ENCODE measurements at places on chromosomes 3 and 15.
A peak's percentile ranks its signal among the peaks of the same experiment; 100 is the strongest.

- no peak for DNase-seq
These were observed 61.4 kb downstream of the ZNF609 start for GRCh38 chr15:64521726-64522164.

GRCh38 chr15:74961616-74962015, 5.0 kb upstream of the RPP25 start:
- no peak for DNase-seq

GRCh38 chr3:158808697-158809096, 6.8 kb downstream of the MFSD1 start:
- no peak for DNase-seq

GRCh38 chr3:39383045-39383880, at the start of gene SLC25A38:
Gene SLC25A38 (plus strand): TSS chr3:39383370. CDS start chr3:39383725, 355 bp downstream.
- peak; percentile 63 for DNase-seq

DNA sequence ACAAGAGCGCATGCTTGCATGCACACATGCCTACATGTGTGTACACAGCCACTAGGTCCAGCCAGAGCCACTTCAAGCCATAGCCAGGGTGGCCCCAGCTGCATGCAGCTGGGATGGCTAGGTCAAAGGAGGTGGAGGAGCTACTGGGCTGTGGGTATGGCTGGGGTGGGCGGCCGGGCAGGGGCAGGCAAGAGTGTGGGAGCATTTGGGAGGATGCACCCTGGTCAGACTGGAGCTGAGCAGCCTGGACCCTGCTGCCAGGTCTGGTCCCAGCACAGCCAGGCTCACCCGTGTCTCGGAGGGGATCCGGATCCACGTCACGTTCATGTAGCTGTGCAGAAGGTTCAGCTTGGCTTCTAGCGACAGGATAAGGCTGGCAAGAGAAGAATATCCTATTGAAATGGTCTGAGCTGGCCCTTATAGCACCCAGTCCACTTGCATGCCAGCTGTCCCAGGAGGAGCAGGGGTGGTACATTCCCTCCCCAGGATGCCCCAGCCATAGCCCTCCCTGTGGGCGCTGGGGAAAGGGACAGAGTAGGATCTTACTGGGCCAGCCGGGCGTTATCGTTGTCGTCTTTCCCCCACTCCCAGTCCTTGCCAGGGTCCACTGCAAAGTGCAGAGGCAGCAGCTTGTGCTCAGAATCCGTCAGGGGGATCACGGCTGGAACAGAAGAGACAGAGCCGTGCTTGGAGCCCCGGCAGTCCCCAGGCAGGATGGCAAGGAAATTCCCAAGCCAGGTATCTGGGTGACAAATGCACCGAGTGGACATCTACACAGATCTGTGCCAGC, 160.5 kb downstream of the KLF13 start:
- DNase-seq = no peak

DNA sequence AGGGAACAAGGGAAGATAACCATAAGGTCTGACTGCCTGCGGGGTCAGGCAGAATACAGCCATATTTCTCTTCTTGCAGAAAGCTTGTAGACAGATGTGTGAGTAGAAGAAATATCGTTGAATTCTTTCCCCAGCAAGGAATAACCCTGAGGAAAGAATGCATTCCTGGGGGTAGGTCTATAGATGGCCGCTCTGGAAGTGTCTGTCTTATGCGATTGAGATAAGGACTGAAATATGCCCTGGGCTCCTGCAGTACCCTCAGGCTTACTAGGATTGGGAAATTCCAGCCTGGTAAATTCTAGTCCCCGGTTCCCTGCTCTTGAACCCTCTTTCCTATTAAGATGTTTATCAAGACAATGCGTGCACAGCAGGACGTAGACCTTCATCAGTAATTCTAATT, 15.8 kb upstream of the SST start:
- DNase-seq = no peak

DNA sequence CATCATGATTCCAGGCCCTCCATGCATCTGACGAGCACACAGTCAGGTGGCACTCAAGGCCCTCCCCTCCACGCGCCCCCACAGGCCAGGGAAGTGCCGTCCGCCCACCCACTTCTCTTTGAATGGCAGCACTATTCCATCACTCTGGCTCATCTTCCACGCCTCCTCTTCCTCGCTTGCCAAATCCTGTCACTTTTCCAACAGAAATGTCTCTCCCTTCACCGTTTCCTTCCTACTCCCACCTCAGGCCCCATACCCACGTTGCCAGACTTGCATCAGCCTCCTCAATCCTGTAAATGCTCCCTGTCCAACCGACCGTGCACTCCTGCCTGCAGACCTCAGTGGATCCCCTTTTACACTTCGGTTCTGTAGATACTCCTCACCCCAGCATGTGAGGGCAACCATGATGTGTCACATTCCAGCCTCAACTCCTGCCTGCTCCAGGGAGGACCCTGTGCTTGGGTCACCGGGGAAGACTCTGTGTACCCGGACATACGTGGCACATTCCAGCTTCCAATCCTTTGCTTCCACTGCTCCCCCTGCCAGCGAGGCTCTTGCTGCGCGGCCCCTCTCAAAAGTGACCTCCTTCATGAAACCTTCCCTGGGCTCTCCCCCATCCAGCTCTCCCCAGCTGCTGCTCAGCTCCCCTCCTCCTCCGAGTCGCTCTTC, 29.6 kb downstream of the ADCY5 start:
- no peak for DNase-seq
